Stimulated activated CD4-positive, alpha-beta T cell treated with anti-CD3 and anti-CD28 coated beads, Interleukin-1b, Interleukin-23, amount 100 ng/mL, for 24 hours (primary cell): ENCODE measurements at places on chromosomes 5 and 9.

- DNase-seq: no peak
Measured at GRCh38 chr5:146137967-146138403, 32.6 kb upstream of the PLAC8L1 start.

- no peak for DNase-seq
Measured at GRCh38 chr5:171956314-171956713, 50.1 kb downstream of the FBXW11 start.

- no peak for DNase-seq
Measured at GRCh38 chr5:111234125-111234524, 9.9 kb downstream of the CAMK4 start.

DNA sequence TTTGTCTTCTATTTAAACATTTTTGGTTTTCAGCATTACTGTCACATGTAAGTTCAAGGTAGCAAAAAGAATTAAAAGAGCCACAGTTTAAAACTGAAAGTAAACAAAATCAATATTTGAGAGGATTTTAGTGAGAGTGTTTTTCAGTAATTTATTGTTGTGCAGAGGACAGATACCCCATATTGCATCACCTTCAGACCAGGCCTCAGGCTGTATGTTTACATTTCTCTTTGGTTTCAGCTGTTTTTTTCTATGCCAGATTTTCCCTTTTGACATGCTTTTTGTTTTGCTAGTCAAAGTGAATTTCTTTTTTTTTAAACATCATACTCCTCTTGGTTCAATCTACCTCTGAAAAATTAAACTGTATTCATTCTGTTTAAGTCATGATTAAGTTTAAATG lies 47.2 kb downstream of the MAST4 start:
- no peak for DNase-seq

GRCh38 chr5:172064766-172065165 lies 58.3 kb upstream of the FBXW11 start:
- DNase-seq: no peak
